ENCODE measurements at places on chromosomes 11 and 22.

DNA sequence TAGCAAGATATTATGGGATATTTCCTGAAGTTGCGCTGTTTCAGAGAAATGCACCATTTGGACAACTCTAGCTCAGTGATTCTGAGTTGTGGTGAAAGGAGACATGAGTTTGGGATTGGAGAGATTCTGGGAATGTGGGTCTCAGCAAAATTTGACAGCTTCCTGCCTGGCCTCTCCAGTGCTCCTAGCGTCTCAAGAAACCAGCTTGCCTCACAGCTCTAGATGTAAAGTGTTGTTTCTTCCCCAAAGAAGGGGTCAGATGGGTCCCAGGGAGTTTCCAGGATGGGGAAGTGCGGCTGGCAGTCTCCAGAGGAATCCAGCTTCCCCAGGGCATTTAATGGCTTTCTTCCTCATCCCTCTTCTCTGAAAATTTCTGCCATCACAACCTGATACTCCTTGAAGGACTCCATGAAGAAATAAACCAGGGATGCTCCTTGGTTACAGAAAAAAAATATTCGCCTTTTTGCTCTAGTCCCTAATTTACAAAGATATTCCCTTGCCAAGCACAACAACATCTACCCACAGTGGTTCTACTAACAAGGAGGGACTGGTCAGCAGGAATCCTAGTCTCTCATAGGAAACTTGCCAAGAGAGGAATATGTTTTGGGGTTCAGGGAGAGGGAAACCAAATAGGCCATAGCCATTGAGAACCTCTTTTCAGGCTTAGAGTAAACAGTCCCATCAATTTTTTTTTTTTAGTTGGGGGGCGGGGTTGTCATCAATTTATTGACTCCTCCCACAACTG lies 185.4 kb upstream of the E2F8 start:
- DNase-seq = no peak

- DNase-seq = no peak
Observed at GRCh38 chr11:9574622-9575259, 1.3 kb downstream of the WEE1 start.

- DNase-seq = no peak
Observed at GRCh38 chr22:27673839-27674238, 127.7 kb downstream of the MN1 start.

DNA sequence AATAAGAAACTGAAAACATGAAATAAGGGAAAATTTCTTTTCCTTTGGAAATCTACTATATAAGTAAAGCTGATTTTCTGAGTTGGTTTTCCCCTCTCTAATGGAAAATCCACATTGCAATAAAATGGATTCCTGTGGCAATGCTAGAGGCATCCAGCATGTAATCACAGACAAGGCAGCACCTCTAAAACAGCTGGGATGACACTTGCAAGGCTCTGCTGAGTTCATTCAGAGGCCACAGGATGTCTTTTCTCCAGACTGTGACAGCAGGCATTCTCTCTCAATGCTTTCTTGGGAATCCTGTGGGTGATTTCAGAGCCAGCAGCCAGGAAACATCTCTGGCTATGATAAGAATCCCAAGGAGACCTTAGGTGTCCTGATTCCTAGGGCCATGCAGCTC lies 201.3 kb upstream of the BLID start:
- DNase-seq = no peak

DNA sequence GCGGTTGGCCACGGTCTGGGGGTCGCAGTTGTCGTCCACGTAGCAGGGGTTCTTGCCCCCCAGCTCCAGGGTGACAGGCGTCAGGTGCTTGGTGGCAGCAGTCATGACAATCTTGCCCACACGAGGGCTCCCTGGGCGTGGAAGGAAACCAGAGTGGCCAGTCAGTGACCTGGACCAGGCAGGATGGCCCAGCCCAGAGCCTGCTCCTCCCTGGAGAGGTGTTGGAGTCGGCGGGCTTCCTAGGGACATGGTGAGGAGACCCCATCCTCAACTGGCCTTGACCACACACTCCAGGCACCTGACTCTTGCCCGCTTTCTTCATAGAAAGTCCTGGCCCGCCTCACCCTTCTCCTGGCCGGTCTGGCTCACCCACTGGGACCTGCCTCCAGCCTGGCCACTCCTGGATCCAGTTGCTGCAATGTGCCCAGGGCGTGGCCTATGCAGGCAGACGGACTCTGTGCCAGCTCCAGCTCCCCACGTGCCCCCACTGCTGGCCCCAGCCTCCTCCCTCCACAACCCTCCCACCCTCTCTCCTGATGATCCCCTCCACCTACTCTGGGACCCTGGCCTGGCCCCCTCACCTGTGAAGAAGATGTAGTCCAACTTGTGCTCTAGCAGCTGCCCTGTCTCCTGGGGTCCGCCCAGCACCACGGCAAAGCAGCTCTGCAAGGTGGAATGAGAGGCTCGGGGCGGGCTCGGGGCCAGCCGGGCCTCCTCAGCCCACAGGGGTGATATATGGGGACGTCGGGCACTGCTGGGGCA lies 8.7 kb downstream of the ALDH3B2 start:
- no peak for DNase-seq

- no peak for DNase-seq
Observed at GRCh38 chr11:45901626-45902025, 5.4 kb downstream of the FREY1 start.

- no peak for DNase-seq
Observed at GRCh38 chr22:23678133-23678532, 12.7 kb upstream of the RGL4 start.

GRCh38 chr11:77800449-77800848 lies 20.1 kb downstream of the RSF1 start:
- DNase-seq = no peak

DNA sequence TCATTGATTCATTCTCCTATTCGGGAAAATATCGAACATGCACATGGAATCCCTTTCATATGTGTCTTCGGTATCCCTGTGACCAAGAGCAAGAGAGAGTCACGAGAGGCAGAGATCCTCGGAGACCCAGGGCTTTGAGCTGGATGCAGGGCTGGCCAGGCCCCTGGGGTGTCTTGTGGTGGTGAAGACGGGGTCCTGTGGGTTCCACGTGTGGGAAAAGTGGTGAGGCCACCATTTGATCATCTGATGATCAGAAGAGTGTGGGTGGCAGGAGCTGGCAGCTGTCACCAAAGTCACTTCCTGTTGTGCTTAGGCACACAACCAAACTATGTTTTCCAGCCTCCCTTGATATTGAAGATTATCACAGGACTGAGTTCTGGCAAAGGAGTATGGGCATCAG lies 94.0 kb downstream of the BRD1 start:
- no peak for DNase-seq

DNA sequence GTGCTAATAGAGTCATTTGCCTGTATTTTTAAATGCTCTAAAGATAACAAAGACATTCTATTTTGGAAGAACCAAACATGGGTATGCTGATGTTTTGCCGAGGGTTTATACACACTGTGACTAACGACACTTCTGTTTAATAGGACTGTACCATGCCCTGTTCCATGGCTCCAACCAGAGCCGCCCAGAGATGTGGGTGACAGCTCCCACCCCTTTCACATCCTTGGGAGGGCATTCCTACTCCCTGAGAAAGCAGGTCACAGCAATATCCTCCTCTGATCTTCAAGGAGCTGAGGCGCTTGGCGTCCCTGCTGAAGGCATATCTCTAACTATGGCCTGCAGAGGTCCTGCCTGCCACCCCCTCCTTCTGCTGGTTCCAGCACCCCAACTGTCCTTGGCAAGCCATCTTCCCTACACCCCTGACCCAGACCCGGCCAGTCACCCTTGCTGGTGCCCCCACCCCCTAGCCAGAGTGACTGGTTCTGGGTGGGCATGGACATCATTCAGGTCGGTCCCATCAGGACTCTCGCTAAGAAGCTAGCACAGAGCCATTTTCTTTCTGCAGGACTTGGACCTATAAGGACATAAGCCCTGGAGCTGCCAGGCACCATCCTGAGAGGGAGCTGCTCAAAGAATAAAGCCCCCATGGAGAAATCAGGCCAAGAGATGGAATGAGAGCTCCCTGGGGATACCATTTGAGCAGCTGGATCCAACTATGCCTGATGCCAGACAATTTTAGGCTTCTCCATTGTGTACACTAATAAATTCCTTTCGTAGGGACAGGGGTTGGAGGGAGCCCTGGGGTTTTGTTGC lies 381.3 kb downstream of the CTTN start:
- no peak for DNase-seq

GRCh38 chr22:42300259-42301076 lies 30.0 kb upstream of the TCF20 start:
- no peak for DNase-seq

DNA sequence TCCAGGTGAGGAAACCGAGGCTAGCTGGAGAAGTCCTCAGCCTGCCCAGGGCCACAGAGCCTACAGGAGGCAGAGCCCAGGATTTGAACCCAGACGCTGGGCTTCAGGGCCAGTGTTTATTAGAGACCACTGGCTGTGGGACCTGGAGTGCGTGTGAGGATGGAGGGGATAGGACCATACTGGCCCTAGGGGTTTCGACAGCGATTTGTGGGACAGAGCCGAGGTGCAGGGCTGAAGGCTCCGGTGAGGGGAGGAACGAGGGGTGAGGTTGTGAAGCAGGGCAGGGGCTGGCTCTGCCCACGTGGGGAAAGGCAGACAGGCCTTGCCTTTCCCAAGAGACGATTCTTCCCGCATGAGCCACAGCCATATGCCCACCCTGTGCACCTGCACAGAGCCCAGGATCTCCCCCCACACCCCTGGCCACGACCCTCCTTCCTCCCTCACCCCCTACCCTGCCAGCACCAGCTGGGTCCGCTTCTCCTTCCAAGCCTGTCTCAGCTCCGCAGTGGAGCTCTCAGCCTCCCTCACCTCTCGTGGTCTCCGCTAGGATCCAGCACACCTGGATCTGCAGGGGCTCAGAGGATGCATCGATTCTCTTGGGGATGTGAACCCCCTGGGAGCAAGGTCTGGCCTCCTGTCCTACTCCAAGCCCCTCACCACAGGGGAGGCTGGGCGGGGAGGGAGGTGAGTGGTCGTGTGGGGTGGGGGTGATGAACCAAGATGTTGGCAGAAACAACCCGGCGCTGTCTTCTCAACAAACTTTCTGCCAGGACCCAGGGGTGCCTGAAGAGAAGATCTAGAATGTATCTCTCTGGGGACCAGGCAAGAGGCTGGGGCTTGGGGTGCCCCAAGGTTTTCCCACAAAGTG lies 58.4 kb downstream of the RTL6 start:
- no peak for DNase-seq

GRCh38 chr11:134565343-134565891 lies 153.4 kb upstream of the B3GAT1 start:
- DNase-seq = no peak

DNA sequence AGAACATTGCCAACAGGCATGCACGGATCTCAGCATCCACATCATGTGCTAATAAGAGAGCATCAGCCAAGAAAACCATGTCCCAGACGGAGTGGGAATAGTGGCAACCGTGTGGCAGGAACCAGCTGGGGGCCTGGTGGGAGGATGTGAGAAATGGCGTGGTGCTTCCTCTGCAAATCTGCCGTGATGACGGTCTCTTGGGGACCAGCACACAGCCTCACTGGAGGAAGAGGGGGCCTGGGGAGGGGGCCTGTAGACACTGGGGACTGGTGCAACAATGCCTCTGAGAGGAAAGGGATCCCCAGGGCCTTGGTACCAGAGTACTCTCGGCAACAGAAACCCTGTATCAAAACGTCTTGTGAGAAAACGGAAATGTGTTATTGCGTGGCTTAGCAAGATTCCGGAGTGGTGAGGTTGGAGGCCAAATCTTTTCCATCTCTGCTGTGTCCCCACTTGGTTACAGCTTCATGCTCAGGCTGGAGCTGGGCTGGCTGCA lies 154.3 kb upstream of the TBCEL start:
- no peak for DNase-seq

- DNase-seq = no peak
Observed at GRCh38 chr22:40397396-40397795, 27.0 kb downstream of the SGSM3 start.

DNA sequence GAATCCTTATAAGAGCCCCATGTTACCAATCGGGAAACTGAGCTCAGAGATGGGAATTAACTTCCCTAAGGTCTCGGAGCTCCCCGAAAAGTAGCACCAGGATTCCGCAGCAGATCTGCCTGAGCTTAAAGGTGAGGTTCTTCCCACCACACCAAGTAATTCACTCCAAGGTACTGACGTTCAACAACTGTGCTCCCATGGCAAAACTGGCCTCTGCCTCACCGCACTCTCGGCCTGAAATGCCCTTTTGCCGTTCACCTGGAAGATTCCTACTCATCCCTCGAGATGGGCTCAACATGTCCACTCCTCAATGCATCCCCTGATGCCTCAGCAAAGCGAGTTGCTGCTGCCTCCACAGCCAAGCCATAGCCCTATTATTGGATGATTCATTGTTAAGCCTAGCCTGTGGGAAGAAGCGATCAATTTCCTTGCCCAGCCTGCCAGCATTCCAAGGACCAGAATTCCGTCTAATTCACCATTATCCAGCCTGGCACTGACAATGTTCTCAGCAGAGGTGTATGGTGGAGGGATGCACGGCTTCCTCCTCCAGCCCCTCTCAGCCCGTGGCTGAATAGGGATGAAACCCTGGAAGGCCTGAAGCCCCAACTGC lies 4.2 kb downstream of the PLAAT3 start:
- no peak for DNase-seq

DNA sequence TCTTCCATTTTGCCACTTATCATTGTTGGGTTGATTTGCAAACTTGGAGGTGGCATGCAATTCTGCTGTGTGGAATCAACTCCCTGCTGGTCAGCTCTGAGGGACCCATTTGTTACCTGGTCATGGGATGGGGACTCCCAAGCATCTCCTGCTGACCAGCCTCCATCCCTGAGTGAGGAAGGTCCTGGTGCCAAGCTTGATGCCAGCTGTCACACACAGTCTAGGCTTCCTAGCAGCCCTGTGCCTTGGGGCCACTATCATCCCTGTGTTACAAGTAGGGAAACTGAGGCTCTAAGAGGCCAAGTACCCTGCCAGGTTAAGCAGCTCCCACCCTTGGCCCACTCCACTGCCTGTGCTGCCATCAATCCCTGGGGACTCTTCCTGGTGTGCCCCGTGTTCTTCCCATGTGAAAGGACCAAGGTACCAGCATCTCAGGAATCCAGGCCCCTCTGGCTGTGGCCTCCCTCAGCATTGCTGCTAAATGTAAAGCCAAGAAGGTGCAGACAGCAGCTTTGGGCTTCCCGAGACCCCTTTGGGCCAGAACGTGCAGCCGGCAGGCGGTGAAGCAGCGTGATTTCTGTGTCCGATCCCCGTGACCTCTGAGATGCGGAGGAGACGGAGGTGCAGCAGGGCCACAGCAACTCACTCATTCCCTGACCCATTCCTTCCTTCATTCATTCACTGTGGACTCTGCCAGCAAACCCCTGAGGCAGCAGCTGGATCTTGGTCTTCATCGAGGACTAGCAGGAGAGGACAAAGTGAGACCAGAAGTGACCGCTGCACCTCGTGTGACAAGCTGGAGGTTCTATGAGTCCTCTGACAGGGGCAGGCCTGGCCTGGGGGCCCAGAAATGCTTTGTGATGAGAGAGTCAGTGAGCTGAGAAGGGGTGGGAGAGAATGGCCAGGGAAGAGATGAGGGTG lies 49.7 kb downstream of the MYEOV start:
- no peak for DNase-seq

GRCh38 chr22:28999510-28999909 lies 62.1 kb downstream of the C22orf31 start:
- DNase-seq = no peak

- DNase-seq = no peak
Observed at GRCh38 chr11:61164606-61165424, 3.6 kb upstream of the VPS37C start.

All from HFF-Myc (cell line).